ENCODE measurements at places on chromosomes 7 and 10.

GRCh38 chr7:80773787-80774508, 135.5 kb downstream of the CD36 start:
- DNase-seq, result no peak

- DNase-seq, result no peak
Observed at GRCh38 chr10:89346405-89347254, 18.8 kb downstream of the IFIT3 start.

GRCh38 chr10:109902992-109903947, 20.0 kb downstream of the XPNPEP1 start:
- no peak for DNase-seq

- no peak for DNase-seq
Observed at GRCh38 chr10:57654856-57655255, 612.8 kb downstream of the IPMK start.

- no peak for DNase-seq
Observed at GRCh38 chr10:11871466-11871865, 48.3 kb downstream of the PROSER2 start.

DNA sequence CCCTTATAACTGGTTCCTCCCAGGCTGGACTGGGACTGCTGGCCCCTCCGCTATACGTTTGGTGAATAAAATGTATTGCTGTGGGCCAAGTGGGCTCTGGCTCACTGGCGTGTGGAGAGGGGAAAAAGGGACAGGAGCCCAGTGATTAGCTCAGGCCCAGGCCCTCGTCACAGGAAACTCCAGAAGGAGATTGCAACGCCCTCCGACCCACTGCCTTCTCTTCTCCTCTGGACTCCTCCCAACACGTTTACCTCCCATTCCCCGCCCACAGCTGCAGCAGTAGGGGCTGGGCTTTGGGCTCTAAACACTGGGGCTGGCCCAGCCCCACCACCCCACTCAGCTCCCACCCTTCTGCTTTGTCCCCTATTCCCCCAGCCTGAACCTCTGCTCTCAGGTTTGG, 173.9 kb downstream of the NEURL1 start:
- DNase-seq, result no peak
